ENCODE measurements at places on chromosomes 11 and 22. TPM values are rescaled to one million over a fixed set of nuclear protein-coding genes. Genes with fewer than 3 reads are reported as not detected.

DNA sequence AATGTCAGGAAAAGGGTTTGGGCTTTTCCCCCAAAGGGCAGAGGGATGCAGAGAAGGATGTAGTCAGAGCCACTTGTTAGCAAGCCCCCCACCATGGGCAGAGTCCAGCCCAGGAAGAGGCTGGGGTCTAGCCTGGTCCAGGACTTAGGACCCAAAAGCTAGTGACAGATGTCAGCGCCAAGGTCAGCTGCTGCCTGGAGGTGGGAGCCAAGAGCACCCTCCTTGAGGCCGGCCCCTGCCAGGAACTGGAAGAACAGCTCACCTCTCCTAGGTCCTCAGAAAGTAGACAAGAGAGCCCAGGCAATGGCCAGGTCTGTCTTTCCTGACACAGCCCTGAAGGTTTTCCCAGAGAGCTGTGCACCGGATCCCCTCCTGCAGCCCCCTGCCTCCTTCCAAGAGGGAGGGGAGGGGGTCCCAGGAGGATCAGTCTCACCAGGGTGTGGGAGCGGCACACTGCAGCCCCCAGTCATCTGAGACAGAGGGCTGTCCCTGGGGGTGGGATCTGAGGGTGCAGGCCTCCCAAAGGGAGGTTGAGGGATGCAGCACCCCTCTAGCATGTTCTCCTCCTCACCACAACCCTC lies 14.6 kb upstream of the ARHGEF17 start:
- no peak overlapping the region for H3K27ac ChIP-seq
- no peak for DNase-seq
- no peak overlapping the region for H3K4me3 ChIP-seq
- no peaks in the 10 kb centered on the region for H3K27me3 ChIP-seq

- no peak overlapping the region for H3K27ac ChIP-seq
- peak; percentile 18 for DNase-seq
- H3K4me3 ChIP-seq, result no peak overlapping the region
- H3K27me3 ChIP-seq, result peaks cover 7% of the 10 kb centered on the region
- no peaks in the 10 kb centered on the region for H3K36me3 ChIP-seq
- H3K4me1 ChIP-seq, result no peaks in the 10 kb centered on the region
Measured at GRCh38 chr11:120579611-120580031, 68.1 kb downstream of the GRIK4 start.

GRCh38 chr11:45094958-45095690 lies 51.3 kb upstream of the PRDM11 start:
- no peaks in the 10 kb centered on the region for H3K4me1 ChIP-seq
- H3K27me3 ChIP-seq, result no peaks in the 10 kb centered on the region
- H3K27ac ChIP-seq, result no peak overlapping the region
- H3K4me3 ChIP-seq, result no peak overlapping the region

DNA sequence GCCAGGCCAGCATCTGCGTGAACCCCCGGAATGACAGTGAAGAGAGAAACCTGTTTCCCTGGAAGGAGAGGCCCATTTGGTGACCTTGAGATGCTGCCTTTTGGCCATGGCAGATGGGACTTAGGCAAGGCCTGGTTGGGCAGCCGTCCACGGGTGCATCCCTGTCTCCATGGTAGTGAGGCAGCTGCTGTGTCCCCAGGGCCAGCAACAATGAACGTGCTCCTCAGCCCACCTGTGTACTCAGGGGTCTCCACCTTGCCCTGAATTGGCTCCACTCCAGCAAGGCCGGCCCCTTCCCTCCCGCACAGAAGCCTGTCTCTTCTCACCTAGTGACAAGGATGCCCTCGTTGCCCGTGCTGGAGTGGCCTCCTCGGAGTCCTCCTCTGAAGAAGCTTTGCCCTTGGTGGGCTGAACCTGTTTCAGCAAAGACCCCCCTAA lies 441.1 kb downstream of the TBC1D22A start:
- DNase-seq, result peak; percentile 72
- H3K36me3 ChIP-seq, result no peaks in the 10 kb centered on the region
- no peak overlapping the region for H3K4me3 ChIP-seq
- H3K27me3 ChIP-seq, result peaks cover 45% of the 10 kb centered on the region

- no peak overlapping the region for H3K27ac ChIP-seq
- H3K36me3 ChIP-seq, result no peaks in the 10 kb centered on the region
- no peak overlapping the region for H3K4me3 ChIP-seq
- H3K27me3 ChIP-seq, result no peaks in the 10 kb centered on the region
- DNase-seq, result no peak
- peaks cover 7% of the 10 kb centered on the region for H3K4me1 ChIP-seq
Measured at GRCh38 chr11:73553266-73553665, 44.6 kb downstream of the FAM168A start.

GRCh38 chr11:114799476-114799875 lies 121.1 kb downstream of the NXPE2 start:
- peaks cover 13% of the 10 kb centered on the region for H3K4me1 ChIP-seq
- H3K36me3 ChIP-seq, result no peaks in the 10 kb centered on the region

The SUSD2 gene
- not detected for polyA plus RNA-seq

The GP1BB gene
- polyA plus RNA-seq, result 1.1 TPM

GRCh38 chr11:2105511-2105910 lies 33.7 kb downstream of the IGF2 start:
- no peaks in the 10 kb centered on the region for H3K36me3 ChIP-seq
- no peak overlapping the region for H3K4me3 ChIP-seq

- DNase-seq, result peak; percentile 71
- H3K27ac ChIP-seq, result peak overlapping the region; percentile 95
- peaks cover 30% of the 10 kb centered on the region for H3K4me1 ChIP-seq
- peak overlapping the region; percentile 79 for H3K4me3 ChIP-seq
Measured at GRCh38 chr11:117232911-117233409, 489 bp downstream of the RNF214 start.

- peaks cover 49% of the 10 kb centered on the region for H3K4me1 ChIP-seq
- no peak overlapping the region for H3K4me3 ChIP-seq
- H3K36me3 ChIP-seq, result peaks cover 51% of the 10 kb centered on the region
Measured at GRCh38 chr11:65649656-65650546, 12.0 kb downstream of the SIPA1 start.

The PRDM11 gene
- 0.92 TPM for polyA plus RNA-seq

- no peaks in the 10 kb centered on the region for H3K27me3 ChIP-seq
- H3K27ac ChIP-seq, result no peak overlapping the region
- no peaks in the 10 kb centered on the region for H3K4me1 ChIP-seq
- DNase-seq, result no peak
- H3K36me3 ChIP-seq, result no peaks in the 10 kb centered on the region
- H3K4me3 ChIP-seq, result no peak overlapping the region
Measured at GRCh38 chr11:79030448-79030847, 410.4 kb downstream of the TENM4 start.

GRCh38 chr11:63710476-63711217 lies 29.3 kb downstream of the RTN3 start:
- no peaks in the 10 kb centered on the region for H3K27me3 ChIP-seq
- no peak for DNase-seq
- H3K27ac ChIP-seq, result peak overlapping the region; percentile 41
- H3K36me3 ChIP-seq, result no peaks in the 10 kb centered on the region

Data from sigmoid colon (tissue), 7 donors.